ENCODE measurements at places on chromosomes 6 and 20.
A peak's percentile ranks its signal among the peaks of the same experiment; 100 is the strongest.

DNA sequence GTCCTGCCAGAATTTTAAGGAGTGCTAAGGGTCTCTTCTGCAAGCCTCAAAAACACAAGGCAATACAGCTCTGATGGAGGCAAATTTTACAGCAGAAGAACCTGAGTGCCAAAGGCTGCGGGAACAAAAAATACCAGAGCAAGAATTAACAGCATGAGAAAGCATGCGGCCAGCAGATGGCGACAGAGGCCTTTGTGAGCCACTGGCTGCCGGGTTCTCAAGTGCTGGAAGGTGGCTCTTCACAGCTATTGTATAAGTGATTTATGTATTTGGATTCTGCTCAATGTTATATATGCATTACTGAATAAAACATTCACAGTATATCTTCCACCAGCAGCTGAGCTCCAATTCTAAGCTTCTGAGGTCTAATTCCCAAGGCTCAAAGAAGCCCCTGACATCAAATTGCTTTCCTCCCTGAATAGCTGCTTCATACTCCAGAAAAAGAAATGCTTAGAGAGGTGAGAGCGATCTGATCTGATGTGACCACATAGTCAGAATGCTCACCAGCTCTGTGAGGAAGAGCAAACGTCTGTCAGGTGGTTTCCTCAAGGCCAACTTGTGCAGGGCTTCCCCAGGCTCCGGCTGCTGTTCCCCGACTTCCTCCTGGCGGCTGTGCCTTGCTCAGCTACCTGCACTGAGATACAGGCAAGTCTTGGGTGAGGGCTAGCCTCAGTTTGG is 58.6 kb downstream of the PPP1R3G start:
- peak; percentile 88 for DNase-seq

GRCh38 chr6:110239526-110240274 is 59.5 kb downstream of the CDC40 start:
- DNase-seq: no peak

- no peak for DNase-seq
Measured at GRCh38 chr20:45337367-45338120, 10.7 kb downstream of the SDC4 start.

GRCh38 chr6:52929321-52930164 is 20.0 kb upstream of the GSTA3 start:
- no peak for DNase-seq

- no peak for DNase-seq
Measured at GRCh38 chr20:47680804-47681529, 104.3 kb downstream of the SULF2 start.

DNA sequence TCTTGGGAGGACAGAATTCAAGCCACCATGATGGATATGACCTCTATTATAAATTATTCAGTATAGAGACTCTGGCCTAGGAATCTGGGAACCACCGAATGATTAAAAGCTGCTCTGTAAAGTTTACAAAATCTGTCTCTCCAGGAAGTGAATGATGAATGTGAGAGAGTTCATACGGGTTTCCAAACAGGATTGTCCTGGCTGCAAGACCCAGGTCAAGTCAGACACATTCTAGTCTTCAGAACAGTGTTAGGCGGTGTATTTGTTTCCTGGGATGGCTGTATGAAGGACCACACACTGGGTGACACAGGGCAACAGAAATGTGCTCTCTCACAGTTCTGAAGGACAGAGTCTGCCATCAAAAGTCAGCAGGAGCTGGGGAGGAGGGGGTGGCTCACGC is 222.4 kb downstream of the ZNF217 start:
- DNase-seq: no peak

DNA sequence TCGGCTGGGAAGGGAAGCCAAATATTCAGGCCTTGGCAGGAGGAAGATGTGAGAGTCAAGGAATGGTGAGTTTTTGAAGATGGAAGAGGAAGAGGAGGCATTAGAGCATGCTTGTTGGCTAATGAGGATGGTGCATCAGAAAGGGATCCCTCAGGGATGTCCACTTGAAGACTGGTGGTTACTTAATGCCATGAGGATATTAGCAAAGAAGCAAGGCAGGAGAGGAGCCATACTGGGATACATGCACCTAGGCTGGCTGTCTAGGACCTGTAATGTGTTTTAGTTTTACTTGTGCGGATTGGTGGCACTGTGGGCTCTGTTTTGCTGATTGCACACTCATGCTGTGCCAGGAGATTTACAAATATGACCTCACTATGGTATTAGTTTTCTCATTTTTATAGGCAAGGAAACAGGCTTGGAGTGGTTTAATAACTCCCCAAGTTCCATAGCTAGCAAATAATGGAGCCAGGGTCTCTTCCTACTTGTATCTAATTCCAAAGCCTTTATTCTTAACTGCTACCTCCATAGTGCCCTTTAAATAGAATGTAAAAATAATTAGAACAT is 37.8 kb downstream of the NCOA7 start:
- DNase-seq: no peak

DNA sequence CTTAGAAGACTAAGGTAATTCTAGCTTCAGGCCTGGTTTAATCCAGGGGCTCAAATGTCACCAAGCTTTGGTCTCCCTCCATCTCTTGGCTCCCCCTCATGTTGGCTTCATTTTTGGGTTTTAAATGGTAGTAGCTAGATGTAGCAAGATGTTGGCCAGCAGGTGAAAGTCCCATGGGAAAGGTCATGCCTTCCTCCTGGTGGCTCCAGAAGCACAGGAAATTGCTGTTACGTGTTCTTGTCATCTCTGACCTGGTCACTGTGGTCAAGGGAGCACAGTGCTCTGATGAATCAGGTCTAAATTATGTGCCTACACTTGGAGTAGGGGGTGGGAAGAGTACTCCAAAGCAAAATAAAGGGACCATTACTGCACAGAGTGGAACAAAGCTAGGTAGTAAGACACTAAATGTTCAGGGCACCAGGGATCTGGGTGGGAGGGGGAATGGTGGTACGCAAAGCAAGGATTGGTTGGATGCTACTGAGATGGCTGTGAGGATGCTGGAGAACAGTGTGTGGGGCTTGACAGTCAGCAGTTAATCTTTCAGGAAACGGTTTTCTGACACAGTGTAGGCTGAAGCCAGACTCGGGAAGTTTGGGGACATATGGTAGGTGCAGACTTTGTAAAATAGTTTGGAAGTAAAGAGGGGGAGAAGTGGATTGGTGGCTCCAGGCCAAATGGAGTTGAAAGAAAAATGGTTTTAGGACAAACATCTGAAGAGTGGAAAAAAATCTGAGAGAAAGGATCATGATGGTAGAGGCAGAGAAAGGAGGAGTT is 30.1 kb downstream of the CDS2 start:
- no peak for DNase-seq

- DNase-seq: no peak
Measured at GRCh38 chr6:154484942-154485341, 25.5 kb downstream of the CNKSR3 start.

GRCh38 chr6:48817333-48818051 is 645.6 kb downstream of the MMUT start:
- no peak for DNase-seq

DNA sequence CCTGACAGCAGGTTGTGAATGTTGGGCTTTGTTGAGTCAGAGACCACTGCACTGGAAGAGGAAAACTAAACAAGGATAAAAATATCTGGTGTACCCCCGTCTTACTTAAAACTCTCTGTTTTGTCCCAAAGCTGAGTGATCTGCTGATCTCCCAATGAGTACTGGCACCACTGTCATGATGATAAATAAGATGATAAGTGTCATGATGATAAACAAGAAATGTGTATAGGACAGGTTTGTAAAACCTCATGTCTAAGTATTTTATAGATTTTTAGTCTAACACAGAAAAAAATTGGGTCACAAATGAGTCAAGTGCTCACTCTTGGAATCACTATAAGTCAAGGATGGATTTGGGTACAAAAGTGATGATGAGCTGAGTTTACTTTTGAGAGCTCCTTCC is 8.5 kb upstream of the SIM1 start:
- no peak for DNase-seq

DNA sequence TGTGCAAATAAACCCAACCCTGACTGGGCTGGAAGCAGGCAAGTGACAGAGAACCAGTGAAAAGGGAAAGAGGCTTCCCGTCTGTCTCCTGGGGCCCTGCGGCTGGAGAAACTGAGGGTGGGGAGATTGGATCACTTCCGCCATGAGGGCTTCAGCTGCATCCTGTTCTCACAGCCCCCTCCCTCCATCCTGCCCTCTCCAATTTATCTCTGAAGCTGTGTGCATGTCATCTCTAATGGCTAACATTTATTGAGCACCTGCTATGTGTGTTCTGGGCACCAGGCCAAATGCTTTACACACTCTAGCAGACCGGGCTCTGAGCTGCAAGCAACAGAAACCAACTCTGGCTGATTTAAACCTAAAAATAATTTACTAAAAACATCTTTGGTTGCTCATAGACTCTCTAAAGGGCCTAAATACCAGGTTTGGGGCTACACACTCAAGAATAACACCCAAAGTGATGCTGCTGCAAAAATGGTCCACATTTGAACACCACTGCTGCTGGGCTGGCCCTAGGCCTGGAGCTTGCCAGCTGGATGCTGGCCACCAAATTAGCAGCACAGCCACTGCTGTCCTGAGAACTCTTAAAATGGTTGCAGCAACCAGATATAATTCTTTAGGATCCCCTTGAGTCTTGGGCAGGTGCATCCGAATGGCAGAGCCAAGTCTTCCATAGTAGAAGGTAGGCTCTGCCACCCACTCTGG is 123.6 kb upstream of the LRFN2 start:
- no peak for DNase-seq

- DNase-seq: no peak
Measured at GRCh38 chr6:118981884-118982574, 47.1 kb upstream of the MCM9 start.

- no peak for DNase-seq
Measured at GRCh38 chr6:159304641-159305040, 135.4 kb downstream of the FNDC1 start.
